ENCODE measurements at places on chromosomes 12 and 14.
A peak's percentile ranks its signal among the peaks of the same experiment; 100 is the strongest.

- DNase-seq, result peak; percentile 92
Measured at GRCh38 chr14:77123381-77124325, 17.9 kb downstream of the ZDHHC22 start.

- no peak for DNase-seq
Measured at GRCh38 chr14:91752961-91753360, 21.1 kb upstream of the CATSPERB start.

DNA sequence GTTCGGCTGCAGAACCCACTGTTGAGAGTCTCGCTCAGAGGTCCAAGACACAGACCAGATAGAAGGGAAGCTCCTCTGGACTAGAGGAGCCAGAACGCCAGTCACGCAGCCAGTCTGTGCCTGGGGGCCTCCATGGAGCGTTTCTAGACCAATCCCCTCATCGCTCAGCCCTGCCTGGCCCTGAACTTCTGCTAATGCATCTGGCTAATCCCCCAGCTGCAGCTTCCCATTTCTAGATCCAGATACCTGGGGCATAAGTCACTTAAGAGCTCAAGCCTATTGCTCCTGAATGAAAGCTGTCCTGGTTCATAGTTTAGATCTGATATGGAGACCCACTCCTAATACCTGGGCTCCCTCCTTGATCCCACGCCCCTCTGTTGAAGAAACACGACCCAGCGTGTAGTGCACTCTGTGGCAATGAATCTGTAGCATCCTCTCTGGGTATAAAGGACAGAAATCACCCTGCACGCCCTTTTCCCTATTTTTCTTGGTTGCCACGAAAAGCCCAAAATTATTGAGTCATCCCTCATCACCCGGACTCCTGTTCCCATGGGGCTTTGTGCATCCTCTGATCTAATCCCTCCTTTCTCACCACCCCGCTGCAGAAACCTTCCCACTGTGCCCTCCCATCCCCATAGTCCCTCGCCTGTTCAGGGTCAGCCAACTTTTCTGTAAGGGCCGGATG, 341.6 kb upstream of the FKBP4 start:
- no peak for DNase-seq

DNA sequence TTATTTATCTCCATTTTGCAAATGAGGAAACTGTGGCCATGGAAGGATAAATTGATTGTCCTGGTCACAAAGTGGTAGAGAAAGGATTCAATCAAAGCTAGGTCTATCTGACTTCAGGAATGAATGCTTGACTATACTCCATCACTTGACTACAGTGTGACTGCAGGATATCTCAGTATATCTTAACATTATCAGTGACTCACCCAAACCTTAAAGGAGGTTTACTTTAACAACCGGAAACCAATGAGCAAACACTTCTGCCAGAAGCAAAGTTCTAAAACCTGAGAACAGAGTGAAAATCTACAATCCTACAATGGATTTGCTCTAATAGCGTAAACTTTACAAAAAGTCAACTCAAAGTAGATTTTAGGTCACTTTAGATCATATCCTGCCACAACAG, 277.0 kb downstream of the CEP128 start:
- DNase-seq, result no peak

DNA sequence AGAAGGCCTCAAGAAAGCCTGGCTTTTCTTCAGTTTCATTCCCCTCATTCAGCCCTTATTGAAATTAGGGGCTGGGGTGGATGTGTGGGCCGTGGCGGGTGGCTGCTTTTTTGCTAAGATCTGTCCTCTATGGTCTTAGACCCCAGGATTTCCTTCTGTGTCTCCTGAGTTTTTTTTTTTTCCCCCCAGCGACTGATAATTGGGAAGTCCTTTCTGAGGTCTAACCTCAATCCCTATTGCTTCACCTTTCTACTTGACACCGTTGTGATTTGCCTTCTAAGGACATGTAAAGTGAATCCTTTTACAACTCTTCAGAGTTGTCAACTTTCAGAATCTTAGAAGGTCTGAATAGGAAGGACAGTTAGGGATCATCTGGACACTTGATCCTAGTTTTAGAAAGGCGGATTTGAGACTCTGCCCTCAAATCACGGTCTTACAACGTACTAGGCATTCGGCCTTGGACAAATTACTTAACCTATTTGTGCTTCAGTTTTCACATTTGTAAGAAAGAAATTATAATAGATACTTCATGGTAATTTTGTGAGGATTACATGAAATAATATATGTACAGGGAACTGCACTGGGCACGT, 4.4 kb downstream of the GPR84 start:
- DNase-seq, result no peak

DNA sequence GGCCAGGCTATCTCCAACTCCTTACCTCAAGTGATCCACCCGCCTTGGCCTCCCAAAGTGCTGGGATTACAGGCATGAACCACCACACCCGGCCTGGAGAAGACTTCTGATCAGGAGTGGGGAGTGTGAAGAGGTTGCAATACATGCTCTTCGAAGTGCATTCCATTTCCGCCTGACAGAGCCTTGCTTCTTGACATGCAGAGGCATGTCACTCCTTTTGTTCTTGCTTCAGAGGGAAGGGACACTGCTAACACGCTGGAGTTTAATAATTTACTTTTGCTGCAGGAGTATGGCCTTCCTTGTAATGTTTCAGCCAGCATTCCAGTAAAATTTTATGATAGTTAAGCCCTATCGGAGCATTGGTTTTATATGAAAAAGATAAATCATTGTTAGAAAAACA, 74.9 kb downstream of the SLC25A47 start:
- DNase-seq, result no peak

GRCh38 chr12:2615665-2616402, 178.9 kb upstream of the FKBP4 start:
- DNase-seq, result no peak
